ENCODE measurements at places on chromosomes 7 and 10.

DNA sequence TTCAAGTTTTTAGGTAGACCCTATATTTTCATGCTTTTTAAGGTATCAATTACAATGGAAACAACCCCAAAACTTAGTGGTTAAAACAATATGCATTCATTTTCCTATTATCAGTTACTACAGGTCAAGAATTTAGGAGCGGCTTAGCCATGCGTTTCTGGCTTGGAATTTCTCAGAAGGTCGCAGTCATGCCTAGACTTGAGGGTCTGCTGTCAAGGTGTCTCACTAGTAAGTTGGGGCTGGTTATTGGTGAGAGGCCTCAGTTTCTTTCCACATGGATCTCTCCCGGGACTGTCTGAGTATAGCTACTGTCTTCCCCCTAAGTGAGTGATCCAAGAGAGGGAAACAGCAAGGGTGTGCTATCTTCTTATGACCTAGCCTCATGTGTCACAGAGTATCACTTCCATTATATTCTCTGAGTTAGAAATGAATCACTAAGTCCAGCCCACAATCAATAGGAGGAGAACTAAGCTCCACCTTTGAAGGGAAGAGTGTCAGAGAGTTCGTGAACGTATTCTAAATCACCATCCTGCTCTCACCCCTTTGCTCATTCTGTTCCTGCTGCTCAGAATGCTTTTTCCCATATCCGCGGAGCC lies 80.5 kb downstream of the RTKN2 start:
- DNase-seq, result peak; percentile 31

- no peak for DNase-seq
Observed at GRCh38 chr10:77164616-77165311, 472.8 kb downstream of the KCNMA1 start.

DNA sequence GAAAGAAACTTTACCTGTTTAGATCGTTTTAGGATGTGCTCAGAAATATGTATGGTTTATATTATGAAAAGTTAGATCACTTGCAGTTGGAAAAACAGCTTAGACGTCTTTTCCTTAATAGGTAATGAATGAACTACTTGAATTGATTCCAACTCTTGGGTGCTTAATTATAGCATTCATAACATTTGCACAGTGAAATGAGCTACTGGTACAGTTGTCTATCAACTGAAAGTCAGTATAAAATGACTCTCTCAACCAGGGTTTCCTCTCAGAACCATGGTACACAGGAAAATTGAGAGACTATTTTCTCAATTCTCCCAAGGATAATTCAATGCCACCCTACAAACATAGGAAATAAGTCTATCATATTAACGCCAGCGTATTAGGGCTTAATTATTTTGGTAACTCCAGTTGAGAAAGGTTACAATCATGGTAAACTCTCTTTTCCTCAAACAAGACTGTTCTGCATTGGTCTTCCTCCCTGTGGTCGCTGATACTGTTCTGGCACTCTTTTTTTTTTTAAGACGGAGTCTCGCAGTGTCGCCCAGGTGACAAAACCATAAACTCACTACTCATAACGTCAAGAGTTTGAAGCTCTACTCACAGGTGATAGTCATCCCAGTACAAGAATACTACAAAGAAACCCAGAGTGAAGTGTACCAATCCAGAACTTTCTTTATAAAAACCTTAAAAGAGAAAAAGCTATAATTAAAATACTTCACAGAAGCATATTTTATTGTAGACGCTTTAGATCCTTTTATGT lies 2.0 kb downstream of the ANLN start:
- DNase-seq, result no peak

DNA sequence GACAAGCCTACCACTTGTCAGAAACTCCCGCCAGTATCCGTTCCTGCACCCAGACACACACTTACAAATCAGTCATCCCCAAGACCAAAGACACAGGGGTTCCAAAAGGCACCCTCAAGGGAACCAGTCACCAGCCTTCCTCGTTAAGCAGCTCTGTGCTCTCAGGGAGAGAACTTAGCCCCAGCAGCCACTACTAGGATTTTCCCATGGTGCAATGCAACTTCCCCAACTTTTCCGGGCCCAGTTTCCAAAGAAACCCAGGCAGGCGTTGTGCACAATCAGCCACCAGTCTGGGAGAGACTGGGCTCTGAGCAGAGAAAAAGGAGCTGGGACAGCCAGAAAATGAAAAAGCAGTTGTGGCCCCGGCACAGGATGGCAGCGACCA lies 1.2 kb downstream of the DLG5 start:
- DNase-seq, result no peak

GRCh38 chr7:157759246-157759805 lies 422.5 kb downstream of the DNAJB6 start:
- no peak for DNase-seq

DNA sequence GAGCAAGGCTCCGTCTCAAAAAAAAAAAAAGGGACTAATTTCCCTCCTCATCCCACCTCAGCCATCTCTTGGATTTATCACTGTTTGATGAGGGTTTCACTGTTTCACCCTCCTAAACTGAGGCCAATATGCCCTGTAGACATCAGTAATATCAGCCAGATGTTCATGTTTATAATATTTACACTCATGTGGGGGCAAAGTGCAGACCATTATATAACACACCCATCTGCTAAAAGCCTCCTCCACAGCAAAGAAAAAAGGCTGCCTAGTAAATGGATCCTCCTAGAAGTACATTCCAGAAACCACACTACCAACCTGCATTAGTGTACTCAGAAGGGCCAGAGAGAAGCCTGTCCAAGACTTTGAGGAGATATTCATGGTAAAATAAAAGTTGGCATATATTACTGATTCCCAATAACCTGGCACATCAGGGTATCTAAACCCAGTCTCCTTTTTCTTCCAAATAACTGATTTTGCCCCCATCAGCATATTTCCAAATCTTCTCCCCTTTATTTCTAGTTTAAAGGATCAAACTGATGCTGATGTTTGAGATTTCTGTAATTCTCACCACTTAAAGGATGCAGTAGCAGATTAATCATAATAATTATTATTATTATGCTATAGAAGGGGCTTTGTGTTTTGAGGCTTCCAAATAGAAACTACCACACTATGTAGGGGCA lies 55.1 kb downstream of the LGI1 start:
- no peak for DNase-seq

DNA sequence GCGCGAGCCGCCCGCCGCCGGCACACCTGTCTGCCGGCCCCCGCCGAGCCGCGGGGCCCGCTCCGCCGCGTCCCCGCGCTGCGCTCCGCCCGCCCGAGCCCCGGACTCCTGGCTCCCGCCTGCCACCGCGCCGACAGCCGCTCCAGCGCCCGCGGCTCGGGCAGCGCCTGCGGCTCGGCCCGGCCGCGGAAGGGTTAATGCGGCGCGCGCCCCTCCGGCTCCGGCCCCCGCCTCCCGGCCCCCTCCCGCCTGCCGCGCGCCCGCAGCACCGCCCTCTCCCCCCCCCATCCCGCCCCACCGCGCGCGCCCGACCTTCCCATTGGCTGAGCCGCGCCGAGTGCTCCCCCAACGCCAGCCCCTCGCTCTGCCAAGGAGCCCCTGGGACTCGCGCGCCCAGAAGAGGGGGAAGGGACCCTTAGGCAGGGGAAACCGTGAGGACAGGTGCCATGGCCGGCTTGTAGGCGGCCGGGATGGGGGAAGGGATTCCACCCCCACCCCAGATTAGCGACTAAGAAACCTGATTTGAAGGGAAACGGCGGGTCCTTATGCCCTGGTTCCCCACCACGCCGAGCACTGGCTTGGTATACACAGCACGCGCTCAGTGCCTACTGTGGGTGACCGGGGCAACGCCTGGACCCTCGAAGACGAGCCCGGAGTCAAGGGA lies at the start of gene KCNH2:
KCNH2 (minus strand) TSS at position 196 of the 664 bp plus-strand sequence. CDS start 408 bp downstream, outside the sequence.
- DNase-seq, result no peak

GRCh38 chr7:26398427-26398755 lies 106.7 kb downstream of the SNX10 start:
- DNase-seq, result no peak

DNA sequence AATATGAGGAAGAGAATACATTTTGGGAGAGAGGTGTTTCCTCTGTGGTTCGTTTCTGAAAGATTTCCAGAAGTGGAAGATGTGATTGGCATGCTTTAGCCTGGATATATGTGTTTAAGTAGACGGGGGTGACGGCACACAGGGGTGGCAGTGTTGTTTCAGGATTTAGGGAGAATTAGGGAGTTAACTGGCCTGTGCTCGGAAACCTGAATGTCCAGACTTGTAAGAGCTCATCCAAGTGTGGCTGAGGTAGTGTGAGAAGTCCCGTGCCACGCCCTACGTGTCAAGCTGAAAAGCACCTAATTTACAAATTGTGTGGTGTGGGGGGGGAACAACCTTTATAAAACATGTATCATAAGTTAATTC lies 1.1 kb downstream of the RALA start:
- no peak for DNase-seq

DNA sequence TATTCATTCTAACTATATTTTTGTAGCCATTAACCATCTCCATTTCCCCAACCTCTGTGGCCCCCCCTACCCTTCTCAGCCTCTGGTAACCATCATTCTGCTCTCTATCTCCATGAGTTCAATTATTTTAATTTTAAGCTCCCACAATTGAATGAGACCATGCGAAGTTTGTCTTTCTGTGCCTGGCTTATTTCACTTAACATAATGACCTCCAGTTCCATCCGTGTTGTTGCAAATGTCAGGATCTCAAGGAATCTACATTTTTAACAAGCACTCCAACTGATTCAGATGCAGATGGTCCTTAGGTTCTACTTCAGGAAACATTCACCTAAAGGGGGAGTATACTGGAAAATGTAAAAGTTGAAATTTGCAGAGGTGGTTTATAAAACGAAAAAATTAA lies 60.2 kb upstream of the PTPN12 start:
- no peak for DNase-seq

- no peak for DNase-seq
Observed at GRCh38 chr7:22385326-22385725, 28.4 kb upstream of the RAPGEF5 start.

DNA sequence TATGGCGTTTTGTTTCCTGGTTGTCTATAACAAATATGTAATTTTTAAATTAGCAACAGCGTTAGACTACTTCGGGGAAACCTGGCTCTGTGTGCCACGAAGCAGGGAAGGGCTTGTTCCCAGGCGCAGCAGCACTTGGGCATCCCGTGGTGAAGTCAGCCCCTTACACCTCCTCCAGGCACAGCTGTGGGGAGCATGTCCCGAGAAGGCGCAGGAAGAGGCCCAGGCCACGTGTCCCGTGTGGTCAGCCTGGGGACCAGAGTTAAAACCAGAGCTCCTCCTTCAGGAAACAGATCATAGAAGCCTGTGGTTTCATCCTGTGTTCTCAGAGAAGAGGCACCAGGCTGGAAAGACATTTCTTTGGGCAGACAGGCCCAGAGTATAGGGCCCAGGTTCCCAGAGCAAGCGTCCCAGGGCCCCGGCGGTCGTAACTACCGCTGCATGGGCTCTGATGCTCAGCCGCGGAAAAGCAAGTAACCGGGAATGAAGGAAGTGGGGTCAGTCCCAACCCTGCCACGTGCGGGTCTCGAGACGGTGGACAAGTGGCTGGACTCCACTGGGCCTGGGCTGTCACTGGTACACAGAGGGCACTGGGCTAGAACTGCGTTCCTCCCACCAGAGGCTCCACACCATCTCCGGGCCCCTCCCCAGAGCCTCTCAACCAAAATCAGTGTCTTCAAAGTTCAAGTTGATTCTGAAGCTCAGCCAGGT lies 7.1 kb downstream of the NUDT1 start:
- no peak for DNase-seq

- DNase-seq, result no peak
Observed at GRCh38 chr10:101301111-101301731, 52.7 kb upstream of the BTRC start.

- no peak for DNase-seq
Observed at GRCh38 chr10:75165684-75166622, 44.6 kb upstream of the VDAC2 start.

DNA sequence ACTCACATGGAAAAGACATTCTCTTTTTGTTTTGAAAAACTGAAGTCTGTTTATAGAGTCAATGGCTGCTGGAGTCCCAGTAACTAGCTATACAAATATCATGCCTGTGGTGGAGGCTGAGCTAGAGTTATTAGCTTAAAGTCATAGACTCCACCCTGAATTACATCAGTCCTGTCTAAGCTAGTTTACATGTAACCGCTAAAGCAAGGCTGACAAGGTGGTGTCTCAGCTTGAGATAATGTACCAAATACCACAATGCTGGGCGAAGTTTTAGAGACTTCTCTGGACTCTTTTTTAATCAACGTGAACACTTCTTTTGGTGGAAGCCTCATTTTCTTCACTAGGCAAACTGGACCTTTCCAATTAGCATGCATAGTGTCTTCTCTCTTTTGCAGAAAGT lies 219.4 kb downstream of the ANK3 start:
- DNase-seq, result no peak

GRCh38 chr7:19871102-19871501 lies 97.7 kb upstream of the TMEM196 start:
- DNase-seq, result no peak

All from activated naive CD4-positive, alpha-beta T cell treated with anti-CD3 and anti-CD28 coated beads, Interleukin-2, amount 50 U/mL, for 72 hours (primary cell).